Mammary epithelial cell (primary cell): ENCODE measurements at places on chromosomes 6 and 20. TPM values are rescaled to one million over a fixed set of nuclear protein-coding genes. Genes with fewer than 3 reads are reported as not detected.

The AIF1 gene
- not detected for total RNA-seq

The OPN5 gene
- total RNA-seq = not detected

DNA sequence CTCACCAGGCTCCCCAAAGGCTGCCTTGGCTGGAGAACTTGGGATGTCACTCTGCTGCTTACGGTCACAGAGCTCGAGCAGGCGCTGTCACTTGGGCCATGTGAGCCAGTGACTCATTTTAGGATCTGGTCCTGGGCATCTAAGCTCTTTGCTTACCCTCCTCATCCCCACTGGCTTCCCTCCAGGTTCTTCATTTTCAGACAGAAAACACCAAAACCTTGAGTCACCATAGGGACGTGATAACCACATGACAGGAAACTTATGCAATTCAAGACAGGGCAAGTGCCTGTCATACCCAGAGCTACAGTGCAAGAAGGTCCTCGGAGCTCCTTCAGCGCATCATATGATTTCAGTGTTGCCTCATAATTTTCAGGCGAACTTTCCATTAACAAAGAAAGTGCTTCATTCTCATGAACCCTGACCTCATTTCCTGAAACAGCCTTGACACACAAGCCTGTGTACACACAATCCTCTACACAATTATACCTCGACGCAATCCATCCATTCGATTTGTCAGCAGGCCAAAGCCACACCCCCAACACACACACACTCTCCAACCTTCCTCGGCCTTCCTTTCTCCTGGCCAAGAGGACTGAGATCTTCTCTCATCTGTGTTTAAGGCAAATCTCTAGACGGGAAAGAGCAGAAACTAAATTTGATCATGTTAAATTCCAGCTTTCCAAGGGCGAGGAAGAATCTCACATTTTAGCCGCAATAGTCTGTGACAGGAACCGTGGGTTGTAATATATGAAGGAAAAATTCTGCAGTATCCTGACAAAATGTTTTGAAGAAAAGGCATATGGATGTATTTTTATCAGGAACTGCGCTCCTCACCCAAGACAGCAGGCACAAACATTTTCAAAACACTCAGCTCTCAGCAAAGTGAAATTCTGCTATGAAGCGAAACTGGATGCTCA, 25.3 kb downstream of the TBC1D7 start:
- peak; percentile 80 for DNase-seq

GRCh38 chr6:23735151-23735550, 390.9 kb upstream of the NRSN1 start:
- no peak for DNase-seq

DNA sequence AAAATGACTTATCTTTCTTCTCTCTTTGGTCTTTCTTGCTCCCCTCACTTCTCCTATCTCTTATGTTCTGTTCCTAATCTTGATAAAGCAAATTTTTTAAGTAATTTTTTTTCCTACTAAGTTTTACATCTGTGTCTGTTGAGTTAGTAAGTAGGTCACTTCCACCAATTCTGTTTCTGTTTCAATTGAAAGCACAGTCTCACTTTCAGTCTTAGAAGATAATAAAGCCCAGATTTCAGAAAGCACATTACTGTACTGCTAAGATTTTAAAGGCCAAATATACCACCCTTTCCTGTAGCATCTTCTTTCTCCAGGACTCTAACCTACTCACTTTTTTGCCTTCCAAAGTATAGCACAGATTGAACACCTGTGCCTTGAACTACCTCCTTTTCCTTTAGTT, 866.1 kb upstream of the ADGRB3 start:
- no peak for DNase-seq
